ENCODE measurements at places on chromosomes 12 and 14.

DNA sequence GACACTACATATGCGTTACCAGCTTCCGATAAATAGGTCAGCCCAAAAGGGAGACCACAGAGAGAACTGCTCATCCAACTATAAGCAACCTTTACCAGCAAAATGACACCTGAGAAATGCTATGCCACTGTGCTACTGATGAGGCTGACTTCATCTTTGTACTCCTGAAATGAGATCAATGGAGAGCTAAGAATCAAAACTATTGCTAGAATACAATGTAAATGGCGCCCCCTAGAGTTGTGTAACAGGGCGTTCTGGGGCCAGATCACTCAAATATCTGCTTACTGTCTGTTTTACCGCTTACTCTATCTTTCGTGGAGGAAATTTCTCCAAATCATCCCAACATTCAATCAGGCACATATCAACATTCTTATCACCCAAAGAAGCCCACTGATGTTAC is 4.6 kb downstream of the ZNF384 start:
- DNase-seq, result peak; percentile 55

GRCh38 chr12:103748002-103748401 is 93.0 kb downstream of the NT5DC3 start:
- no peak for DNase-seq

DNA sequence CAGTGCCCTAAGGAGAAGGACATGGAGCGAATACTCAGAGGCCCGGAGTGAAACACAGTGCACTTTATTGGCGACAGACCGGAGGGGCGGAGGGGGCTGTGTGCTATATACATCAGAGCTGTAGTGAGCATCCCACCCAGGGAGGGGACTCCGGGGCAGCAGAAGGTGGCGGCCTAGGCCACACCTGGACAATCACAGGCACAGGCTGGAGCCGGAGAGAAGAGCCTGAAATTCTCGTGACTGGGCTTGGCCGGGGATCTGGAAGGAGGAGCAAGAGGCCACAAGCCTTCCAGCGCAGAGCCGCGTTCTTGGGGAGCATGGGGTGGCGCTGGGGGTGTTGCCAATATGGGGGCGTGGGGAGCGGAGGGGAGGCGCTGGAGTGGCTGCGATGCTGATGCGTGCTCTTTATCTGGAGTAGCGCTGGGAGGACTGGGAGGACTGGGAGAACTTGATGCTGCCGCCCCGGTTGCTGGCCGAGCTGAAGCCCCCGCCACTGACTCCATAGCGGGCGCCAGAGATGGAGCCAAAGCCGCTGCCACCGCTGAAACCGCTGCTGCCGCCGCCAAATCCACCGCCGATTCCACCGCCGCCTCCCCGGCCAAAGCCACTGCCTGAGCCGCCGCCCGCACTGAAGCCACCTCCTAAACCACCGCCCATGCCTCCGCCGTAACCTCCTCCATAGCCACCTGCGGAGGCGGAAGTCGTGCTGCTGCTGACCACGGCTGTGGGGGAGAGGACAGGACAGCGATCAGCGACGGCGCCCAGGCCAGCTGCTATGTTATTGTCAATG is 6.1 kb downstream of the KRT3 start:
- no peak for DNase-seq

GRCh38 chr12:32240162-32240561 is 133.5 kb downstream of the BICD1 start:
- DNase-seq, result no peak

- DNase-seq, result no peak
Observed at GRCh38 chr12:76495556-76495955, 64.0 kb downstream of the OSBPL8 start.

All from GM13977 (cell line).